Renal cortex interstitium (tissue), 15 donors: ENCODE measurements at places on chromosomes 16 and 17. TPM values are rescaled to one million over a fixed set of nuclear protein-coding genes. Genes with fewer than 3 reads are reported as not detected.

Gene HSD17B1
- 5.0 TPM for polyA plus RNA-seq

GRCh38 chr16:67883872-67884261, 818 bp upstream of the NRN1L start:
- DNase-seq: no peak

DNA sequence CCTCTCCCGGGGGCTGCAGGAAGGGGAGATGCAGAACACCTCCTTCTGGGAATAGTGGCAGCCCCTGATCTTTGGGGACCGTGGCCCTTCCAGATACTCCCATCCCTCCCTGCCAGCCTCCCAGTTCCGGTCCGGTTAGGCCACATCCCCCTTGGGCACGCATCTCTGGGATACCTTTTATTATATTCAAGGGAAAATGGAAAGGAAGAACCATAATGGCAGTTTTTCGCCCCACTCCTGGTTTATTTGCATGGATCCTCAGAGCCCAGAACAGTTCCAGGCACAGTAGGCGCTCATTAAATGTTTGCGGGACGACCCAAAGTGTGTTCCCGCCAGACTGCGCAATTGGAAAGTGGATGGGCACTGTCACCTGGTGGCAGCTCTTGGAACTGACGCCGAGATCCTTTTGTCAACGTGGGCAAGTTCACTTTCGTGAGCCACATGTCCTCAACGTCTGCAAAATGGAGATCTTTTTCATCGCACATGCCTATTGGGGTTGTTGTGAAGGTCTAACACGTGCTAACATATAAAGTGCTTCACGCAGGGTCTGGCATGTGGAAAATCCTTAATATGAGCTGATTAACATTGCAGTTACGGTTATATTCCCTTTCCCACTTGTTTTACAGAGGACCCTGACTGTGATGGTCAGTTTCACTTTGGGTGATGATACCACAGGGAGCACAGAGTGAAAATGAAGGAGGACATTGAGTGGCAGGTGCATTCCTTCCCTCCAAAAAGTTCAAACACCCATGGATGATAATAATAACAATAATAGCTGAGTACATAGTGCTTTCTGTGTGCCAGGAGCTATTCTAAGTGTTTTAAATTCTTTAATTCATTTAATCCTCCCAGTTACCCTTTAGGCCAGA, 1.7 kb upstream of the GPRC5B start:
- no peak for DNase-seq

DNA sequence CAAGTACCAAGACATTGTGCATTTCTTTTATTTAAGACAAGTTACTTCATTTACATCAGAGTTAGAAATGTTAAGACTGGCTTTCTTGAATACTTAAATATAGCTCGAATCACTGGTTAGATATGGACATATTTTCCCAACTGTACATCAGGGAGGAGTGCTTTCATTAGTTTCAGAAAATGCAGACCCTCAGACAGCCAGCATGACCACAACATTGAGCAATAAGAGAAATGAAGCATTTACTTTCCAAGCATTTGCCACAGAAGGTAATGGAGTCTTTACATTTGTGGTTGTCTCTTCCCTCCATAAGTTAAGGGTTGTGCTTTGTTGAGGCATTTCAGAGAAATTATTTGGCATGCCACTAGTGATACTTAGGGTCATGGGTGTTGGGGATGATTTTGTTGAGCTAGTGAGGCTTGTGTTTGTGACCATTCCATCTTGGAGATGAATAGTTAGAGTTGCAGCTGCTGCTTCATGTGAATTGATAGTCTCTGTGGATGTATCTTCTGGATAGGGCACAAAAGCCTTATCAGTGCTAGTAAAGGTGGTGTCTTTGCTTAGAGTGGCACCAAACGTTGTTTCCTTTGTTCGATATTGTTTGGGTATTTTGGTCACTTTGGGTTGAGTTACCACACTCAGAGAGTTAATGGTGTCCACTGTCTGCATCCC, 2.1 kb downstream of the OMG start:
- no peak for DNase-seq

- DNase-seq: no peak
Measured at GRCh38 chr17:82267575-82268379, 5.7 kb downstream of the CSNK1D start.
